ENCODE measurements at places on chromosomes 4 and X.

- DNase-seq, result no peak
Observed at GRCh38 chrX:107979534-107979933, 2.6 kb downstream of the TEX13B start.

GRCh38 chr4:152374153-152374552, 161.7 kb downstream of the FBXW7 start:
- no peak for DNase-seq

DNA sequence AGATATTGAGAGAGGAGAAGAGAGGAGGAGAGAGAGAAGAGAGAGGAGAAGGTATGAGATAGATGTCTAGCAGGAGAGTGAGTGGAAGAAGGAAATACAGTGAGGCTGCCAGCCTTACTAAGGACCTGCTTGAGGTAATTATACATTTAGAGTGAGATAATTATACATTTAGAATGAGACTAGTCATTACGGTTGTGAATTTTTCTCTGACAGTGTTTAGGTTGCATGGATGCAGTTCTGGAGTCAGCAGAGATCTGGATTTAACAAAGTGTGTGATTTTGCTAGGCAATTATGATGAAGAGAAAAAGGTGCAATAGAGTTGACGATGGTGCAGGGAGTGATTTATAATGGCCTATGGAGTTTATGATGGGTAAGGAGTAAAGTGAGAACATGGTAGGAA, 187.1 kb upstream of the ARX start:
- peak; percentile 42 for DNase-seq

- no peak for DNase-seq
Observed at GRCh38 chr4:10098780-10099160, 17.8 kb downstream of the WDR1 start.

GRCh38 chr4:184238072-184238745, 20.5 kb upstream of the ENPP6 start:
- DNase-seq, result no peak

DNA sequence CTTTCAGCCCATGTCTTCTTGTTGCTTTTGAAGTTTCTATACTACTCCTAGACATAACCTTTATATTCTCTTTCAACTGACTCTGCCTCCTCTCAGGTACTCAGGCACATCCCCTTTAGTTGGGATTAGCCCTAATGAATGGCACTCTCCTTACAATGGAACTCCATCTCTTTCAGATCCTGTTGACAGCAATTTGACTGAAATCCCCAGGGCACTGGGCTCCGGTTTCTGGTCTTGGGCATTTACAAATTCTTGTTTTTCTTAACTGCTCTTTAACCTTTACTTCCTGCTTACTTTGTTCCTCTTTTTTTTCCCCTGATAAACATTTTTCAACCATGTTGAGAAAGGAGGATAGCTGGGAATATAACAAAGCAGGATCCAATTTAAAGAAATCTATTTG, 68.9 kb downstream of the ENOX2 start:
- DNase-seq, result no peak

DNA sequence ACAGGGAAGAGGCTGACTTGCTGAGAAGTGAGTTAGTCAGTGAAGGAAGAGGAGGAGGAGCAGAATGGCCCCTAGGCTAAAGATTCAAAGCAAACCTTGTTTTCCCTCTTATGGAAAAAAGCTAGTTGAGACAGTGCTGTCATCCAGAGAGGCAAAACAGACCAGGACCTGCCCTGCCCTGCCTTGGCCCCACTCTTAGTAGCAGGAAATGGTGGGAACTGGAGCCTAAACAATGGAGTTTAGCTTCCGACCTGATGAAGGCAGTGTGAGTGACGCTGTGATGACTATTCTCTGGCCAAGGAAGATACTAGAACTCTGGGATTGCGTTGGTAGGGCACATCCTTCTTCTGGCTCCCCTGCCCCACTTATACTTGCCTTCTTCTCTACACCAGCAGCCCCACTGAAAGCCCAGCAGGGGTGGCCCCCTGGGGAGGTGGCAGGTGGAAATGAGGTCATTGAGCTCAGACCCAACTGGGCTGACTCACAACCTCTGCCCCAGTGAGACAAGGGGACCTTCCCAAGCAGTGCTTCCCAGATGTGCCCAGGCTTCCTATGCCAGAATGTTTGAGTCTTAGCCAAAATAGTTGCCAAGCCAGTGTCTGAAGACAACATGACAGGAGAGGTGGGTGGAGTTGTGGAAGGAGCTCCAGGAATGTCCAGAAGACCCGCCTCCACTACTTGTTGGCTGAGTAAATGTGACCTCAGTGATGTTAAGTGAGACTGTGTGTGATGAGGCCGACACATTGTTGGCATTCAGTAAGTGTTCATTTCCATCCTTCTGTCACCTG, 38.8 kb downstream of the MSN start:
- no peak for DNase-seq

- no peak for DNase-seq
Observed at GRCh38 chr4:7173841-7174449, 18.4 kb upstream of the SORCS2 start.

GRCh38 chrX:45449982-45450381, 249.3 kb upstream of the DIPK2B start:
- DNase-seq, result no peak

- DNase-seq, result no peak
Observed at GRCh38 chr4:96698831-96699230, 858.9 kb downstream of the PDHA2 start.

GRCh38 chr4:141294306-141294705, 73.6 kb downstream of the ZNF330 start:
- DNase-seq, result no peak

DNA sequence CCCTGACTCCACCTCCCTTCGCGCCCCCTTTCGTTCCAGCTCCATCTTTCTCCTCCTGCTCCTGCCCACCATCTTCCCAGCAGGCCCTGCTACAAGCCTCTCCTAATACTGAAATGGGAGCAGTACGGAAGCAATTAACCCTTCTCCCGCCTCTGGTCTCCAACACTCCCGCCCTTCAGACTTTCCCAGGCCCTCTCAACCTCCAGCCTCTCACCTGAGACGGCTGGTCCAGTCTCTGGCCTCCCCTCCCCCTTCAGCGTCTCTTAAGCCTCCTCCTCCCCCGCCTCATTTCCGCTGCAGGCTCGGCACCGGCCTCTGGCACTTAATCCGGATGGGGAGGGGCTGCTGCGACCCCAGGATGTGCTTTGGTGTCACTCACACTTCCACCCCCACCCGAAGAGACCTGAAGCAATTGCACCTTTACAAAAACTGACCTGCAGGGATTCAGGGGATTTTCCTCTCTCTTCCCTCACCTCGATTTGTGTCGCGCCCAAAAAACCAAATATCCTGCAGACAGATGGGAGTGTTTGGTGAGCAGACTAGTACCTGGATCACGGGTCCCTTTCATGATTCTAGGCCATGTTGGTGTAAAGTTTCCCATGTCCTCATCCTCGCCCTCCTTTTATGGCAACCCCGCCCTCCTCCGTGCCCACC, 657 bp downstream of the TCEAL8 start:
- DNase-seq, result peak; percentile 22

DNA sequence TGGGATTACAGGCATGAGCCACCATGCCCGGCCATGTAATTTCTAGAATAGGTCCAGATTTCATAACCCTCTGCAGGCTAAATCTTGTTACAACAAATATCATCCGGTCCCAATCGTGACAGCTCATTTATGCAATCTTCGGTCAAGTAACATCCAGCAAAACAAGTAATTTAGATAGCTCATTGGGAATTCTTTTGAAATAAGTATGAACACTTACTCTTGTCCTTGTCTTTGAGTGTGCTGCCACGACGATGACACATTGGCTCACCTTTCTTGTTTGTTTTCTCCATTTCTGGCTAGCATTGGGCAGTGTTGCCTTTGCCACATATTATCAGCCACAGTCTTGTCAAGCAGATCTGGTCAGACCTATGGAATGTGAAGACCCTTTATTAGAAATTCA, 92.0 kb downstream of the PHEX start:
- DNase-seq, result no peak

DNA sequence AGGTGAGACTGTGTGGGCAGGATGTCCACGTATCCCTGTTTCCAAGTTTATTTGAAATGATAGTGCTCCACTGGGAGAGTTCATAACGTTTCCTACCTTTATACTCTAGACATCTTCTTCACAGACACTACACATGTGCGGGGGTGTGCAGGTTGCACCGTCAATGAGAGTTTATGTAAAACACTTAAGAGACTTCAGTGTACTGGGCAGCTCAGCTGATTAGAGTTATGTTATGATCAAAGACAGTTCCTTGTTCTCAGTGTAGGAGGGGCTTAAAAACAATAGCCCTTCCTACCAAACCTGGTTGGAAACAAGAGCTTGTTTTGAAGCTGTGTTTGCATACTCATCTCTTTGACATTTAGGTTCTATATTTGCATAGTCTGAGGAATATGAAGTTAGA, 326.9 kb upstream of the AGA start:
- DNase-seq, result no peak

- DNase-seq, result no peak
Observed at GRCh38 chrX:115237056-115237455, 3.2 kb upstream of the LRCH2 start.

- no peak for DNase-seq
Observed at GRCh38 chr4:8392591-8393190, 47.8 kb downstream of the ACOX3 start.

DNA sequence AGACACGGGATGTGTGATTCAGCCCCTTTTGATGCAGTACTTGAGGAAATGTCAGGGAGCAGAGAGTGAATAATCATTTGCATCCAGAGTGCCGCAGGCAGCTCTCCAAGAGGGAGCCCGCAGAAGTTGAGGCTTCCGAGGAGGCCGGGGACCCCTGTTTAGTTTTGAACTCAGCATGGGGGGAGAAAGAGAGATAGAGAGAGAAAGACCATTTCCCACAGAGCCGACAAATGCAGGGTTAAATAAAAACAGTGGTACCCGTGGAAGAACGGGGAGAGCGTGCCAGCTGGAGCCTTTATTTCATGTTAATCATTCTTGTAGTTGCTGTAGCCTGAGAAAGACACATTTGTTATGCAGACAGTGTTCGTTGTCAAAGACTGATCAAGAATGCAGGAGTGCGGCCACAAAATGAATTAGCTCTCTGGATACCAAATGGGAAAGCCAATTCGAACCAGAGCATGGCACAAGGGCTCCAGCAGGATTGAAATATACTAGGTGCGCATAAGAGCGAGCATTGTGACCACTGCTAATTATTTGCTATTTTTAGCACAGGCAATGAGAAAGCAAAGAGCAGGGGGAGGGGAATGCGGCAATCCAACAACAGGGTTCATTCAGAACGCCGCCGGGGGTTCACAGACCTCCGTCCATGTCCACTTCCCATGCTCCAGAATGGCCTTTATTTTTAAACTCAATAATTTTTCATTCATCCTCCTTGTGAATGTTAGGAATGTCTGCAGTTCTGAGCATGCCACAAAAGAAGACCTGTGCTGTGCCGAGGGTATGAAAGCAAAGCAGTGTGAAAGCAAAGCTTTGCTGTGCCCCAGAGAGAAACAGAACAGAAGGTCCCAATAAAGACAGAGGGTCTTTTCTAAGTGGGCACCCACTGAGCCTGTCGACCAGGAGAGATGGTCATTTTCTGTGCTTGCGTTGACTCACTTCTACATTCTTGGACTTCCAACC, 243.9 kb upstream of the VCX3A start:
- DNase-seq, result no peak

- DNase-seq, result no peak
Observed at GRCh38 chr4:123651066-123651465, 254.5 kb downstream of the SPRY1 start.
